ENCODE measurements at places on chromosomes 11 and 22.
A peak's percentile ranks its signal among the peaks of the same experiment; 100 is the strongest.

DNA sequence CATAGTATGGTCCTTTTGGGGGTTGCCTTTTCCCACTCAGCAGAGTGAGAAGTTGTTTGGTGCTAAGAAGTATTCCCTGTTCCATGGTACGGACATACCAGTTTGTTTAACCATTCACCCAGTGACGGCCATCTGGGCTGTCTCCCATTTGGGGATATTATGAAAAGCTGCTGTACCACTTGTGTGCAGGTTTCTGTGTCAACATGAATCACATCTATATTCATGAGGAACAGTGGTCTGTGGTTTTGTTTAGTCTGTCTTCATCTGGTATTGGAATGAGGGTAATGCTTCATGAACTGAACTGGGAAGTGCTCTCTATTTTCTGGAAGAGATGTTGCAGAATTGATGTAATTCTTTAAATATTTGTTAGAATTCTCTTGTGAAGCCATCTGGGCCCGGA, 89.5 kb downstream of the TRMU start:
- DNase-seq, result peak; percentile 67

DNA sequence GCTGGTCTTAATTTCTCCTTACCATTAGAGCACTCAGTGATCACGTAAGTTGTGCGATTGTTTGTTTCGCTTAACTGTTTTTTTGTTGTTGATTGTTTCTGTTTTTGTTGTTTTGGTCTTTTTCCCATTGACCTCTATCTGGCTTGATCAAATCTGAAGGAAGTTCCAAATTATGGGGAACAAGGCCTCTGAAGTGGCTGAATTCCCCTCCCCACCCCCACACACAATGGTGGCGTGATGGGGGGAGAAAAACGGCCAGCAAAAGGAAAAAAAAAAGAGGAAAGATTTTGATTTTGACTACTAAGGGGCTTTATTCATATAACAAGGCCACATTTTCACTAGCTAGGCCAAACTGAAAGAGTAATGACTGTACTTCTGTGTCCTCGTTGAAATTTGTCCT, 53.6 kb downstream of the OSBPL5 start:
- no peak for DNase-seq

DNA sequence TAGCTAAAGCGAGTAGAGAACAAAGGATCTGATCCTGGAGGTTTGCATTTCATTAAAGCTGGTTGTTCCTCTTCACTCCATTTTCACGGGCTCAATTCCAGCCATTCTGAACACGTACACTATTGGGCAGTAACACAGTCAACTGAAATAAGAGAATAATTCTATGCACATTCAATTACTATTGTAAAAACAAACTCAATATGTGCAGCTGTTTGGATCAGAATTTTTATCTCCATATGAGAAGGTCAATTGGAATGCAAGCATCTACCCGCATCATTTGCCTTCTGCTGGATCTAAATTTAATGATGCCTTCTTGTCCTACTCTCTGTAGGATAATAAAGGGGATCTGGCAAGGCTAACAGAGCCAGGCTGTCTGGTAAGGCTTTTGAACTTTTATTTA, 562.8 kb upstream of the CCDC179 start:
- DNase-seq, result peak; percentile 75

DNA sequence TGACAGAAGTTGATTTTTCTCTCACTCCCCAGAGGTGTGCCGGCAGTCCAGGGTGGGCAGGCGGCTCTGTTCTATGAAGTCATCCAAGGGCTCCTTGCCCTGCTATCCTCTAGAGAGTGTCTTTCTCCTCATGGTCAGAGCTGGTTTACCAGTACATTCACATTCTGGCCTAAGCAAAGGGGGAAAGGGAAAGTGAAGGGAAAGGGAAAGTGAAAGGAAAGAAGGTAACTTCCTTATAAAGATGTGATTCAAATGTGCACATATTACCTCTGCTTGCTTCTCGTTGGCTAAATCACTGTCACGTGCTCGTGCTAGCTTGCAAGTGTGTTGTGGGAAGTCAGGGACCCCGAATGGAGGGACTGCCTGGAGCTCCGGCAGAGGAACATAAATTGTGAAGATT, 2.9 kb upstream of the HTATIP2 start:
- peak; percentile 73 for DNase-seq

DNA sequence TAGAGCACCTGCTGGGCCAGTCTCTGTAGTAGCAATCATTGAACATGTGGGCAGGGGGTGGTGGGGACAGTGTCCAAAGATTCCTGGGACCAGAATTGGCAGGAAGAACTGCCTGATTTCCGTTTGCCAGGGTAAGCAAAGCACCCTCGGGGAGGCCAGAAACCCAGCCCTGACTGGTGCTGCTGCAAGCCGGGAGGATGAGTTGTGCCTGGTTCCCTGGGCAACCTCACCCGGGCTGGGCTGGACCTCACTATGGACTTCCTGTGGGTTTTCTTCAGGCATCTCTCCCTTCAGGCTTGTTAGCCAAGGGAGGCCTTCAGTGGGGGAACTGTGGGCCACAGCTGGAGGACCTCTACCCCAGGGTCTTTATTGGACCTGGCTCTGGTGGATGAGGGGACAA, 8.0 kb upstream of the POU2F3 start:
- DNase-seq, result peak; percentile 66

Data from M059J (cell line).